ENCODE measurements at places on chromosomes 16 and 17.

GRCh38 chr16:86651823-86652222 lies 73.5 kb downstream of the FOXL1 start:
- DNase-seq: no peak

DNA sequence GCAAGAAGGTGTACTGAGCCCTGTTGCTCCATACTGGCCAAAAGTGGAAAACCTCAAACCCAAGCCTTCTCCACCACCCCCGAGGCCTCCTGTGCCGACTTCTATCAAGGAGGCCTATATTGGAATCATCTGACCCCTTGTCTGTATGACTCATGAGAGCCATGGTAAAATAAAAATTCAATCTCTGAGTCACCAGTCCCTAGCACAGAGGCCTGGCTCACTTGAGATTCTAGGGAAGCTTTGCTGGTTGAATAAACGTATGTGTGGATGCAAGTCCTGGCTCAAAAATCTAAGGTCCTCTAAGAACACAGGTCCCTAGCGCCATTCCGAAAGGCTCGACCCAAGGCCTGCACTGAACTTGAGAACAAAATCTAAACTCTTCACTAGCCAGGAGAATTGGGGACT lies 15.0 kb downstream of the NSMCE1 start:
- DNase-seq: peak; percentile 91

DNA sequence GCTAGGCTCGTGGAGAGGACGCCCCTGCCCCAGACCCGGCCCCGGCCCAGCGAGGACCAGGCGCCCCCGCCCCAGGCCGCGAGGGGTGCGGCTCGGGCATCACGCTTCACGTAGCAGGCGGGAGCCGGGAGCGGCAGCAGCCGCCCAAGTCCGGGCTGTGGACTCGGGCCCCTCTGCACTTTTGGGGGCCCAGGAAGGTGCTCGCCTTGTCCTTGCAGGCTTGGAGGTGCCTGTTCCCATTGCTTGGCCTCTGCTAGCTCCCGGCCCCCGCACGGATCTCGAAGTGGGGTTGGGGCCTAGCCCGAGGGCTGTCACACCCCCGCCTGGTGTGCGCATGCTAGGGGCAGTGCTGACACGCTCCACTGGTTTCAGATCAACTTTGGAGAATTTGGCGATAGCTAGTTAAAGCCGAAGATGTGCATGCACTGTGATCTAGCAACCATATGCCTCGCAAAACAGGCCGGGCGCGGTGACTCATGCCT lies 55.7 kb downstream of the WSB1 start:
- no peak for DNase-seq

DNA sequence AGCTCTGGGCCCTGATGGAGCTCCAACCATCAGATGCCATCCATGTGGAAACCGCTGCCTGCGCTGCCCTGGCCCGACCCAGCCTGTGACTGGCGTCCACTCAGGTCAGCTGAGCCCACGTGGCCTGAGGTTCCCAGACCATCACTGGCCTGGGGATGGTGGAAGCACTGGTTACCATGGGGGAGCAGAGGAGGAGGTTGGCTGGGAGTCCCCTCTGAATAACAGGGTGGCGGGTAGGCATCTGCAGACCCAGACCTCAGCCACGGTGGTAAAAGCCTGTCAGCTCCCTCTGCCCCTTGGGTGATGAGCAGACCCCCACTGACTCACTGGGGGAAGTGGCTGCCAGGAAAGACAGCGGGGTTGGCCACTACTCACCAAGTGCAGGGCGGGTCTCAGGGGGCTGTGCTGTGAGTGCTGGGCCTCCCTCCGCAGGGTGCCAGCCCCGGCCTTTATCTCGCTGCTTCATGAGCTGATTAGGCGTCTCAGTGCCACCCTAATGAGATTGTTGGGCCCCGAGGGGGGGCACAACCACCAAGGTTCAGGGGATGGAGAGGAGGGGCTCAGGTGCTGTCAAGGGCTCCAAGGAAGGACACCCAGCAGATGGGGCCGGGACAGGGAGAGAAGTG lies at the start of gene PDE6G:
TSS of gene PDE6G (minus strand) at position 425 of the 626 bp plus-strand sequence. CDS start 3,237 bp downstream, outside the sequence.
- DNase-seq: no peak

GRCh38 chr16:83813823-83814658 lies 6.3 kb downstream of the HSBP1 start:
- peak; percentile 70 for DNase-seq

- no peak for DNase-seq
These were observed 2.6 kb downstream of the BAIAP3 start for GRCh38 chr16:1335996-1336395.

DNA sequence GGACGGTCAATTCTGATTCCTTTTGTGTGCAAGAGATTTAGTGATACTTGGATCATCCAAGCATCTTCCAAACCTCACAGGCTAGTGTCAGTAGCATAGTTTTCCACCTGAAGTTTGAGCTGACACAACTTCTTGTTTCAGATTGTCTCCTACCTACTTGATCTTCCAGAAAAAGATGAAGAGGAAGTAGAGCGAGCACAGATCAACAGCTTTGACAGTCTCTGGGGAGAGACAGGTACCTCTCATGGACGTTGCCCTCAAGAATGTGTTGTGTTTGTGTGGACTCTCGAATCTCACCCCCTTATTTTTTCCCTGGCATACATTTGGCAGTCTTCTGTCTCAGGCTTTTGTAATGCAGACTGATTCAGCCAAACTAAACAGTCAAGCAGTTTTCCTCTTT lies 47.4 kb downstream of the CYB561 start:
- DNase-seq: no peak

GRCh38 chr17:45649796-45650195 lies 134.3 kb upstream of the CRHR1 start:
- no peak for DNase-seq

DNA sequence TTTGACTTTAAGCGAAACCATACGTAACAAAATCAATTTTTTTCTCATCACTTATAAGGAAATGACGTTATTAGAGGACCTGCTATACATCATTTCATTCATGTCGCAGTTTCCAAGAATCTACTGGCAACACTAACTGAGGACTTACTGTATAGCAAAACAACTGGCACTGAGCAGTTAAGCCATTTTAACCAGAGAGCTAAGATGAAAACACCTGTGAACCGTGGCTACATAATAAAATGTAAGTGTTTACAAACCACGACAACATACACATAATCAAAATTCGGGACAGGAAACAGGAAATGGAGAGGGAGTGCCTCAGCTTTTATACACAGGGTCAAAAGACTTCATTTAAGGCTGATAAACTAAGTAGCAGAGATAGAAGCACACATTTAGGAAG lies 29.5 kb downstream of the METTL16 start:
- DNase-seq: no peak

GRCh38 chr16:4814046-4814445 lies 11.6 kb upstream of the ROGDI start:
- DNase-seq: no peak

DNA sequence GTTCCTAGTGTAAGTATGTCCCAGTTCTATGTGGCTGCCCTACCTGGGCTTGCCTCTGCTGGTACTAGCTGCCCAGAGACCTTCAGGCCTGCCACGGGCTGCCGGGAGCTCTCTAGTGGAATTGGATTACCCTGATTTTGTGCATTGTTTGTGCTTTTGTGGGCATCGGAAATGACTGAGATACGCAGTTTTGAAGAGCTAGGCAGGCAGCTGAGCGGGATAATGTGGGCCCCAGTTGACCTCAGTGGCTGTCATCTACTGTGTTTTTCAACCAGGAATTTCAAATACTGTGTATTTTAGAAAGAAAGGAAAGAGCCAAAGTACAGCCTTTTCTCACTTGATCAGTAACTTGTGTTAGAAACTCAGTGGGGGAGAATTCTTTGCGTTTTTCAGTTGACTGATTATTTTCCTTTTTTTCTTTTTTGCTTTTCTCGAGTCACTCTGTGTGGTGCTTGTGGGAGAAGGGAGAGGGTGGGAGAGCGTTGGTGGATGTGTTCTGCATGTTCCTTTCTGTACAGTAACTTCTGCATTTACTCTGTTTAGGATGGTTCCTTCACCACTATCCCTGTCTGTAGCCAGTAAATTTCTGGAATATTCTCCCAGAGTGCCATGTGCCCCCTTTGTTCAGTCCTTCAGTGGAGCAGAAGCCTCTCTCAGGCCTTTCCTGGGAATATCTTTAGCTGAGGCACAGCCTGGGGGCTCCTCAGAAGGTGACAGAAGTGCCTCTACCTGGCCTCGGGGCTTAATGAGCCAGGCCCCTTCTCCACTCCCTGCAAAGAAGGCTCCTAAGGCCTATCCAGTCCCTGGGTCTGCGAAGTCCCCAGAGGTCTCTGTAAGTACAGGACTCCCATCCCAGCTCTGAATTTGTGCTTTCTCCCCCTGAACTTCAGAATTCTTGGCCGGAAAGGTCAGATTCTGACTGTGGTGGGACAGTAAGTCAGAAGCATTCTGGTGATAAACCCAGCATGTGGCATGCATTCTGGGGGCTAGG lies 15.0 kb upstream of the SLC12A3 start:
- DNase-seq: no peak

DNA sequence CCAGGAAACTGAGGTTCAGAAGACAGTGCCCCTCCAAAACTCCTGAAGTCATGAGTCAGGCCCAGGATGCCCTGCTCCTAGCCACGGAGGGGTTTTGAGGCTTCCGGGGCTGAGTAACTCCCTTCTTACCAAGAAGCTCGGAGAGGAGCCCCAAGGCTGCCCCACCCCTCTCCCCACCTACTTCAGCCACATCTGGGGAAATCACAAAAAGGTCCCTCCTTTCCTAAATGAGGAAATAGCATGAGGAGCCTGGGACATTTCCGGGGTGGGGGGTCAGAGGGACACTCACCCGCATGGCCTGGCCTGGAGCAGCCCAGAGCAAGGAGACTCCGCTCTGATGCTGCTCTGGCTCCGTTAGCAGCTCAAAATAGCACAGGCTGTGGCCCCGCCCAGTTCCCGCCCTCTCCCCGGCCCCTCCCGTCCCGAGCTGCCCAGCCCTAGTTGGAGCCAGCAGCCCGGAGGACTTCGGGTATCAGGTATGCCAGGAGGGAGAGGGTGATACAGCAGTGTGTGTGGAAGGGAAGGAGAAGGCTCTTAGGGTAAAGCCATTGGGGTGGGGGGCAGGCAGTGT lies 40.1 kb downstream of the MYO18A start:
- peak; percentile 85 for DNase-seq

DNA sequence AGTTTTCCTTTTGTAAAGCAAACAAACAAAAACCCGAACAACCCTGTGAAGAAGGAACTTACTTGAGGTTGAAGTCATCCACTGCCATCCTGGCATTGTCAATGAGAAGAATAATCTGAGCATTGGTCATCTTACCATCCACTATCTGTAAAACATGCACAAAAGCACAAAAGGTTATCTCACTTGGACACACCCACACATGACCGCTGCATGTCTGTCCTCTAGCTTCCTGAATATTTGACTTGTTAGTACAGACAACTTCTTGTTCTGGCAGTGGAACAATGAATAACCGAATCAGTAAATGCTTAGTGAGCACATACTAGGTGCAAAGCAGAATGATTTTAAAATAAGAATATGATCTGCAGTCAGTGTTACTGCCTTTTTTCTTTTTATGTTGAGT lies 6.1 kb downstream of the KRT23 start:
- no peak for DNase-seq

DNA sequence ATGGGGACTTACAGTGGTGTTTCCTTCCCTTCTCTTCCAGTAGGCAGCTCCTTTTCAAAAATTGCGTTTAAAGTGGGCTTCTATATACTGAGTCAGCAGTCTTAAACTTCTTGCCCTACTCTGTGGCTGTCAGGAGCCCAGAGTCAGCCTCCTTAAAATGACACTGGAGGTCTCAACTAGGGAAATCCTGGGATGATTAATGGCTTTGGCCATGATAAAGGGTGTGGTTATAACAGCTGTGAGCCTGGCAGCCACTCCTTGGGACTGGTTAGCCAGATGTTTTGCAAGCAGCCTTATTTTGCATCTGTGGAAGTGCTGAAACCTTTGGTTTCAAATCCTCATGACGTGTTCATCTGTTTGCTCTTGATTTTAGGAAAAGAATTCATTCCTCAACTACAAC lies 25.0 kb downstream of the TAC4 start:
- DNase-seq: peak; percentile 59

DNA sequence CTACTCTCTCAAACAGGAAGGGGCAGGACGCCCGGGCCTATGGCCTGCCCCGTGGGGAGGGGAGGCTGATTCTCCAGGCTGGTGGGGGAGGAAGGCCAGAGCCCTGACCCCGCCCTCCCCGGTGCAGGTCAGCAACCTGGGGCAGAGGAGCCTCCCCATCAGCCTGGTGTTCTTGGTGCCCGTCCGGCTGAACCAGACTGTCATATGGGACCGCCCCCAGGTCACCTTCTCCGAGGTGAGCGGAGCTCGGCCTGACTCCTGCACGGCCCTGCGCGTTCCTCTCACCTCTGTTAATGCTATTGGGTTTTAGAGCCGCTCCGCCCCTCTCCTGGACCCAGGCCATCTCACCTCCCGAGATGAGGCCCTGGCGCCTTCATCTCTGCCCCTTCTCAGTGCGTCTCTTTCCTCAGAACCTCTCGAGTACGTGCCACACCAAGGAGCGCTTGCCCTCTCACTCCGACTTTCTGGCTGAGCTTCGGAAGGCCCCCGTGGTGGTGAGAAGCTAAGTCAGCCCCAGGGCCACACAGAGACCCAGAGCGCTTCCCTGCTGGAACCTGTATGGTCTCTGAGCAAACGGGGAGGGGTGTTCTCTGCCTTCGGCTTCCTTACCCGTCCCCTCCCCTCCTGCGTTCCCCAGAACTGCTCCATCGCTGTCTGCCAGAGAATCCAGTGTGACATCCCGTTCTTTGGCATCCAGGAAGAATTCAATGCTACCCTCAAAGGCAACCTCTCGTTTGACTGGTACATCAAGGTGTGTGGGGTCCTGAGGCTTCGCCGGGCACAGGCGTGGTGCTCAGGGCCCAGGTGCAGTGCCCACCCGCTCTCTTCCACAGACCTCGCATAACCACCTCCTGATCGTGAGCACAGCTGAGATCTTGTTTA lies 25.1 kb upstream of the ITGAX start:
- DNase-seq: no peak

GRCh38 chr17:36111068-36111490 lies 7.5 kb downstream of the CCL4 start:
- no peak for DNase-seq

GRCh38 chr17:4422864-4423263 lies 10.9 kb upstream of the SPNS3 start:
- DNase-seq: no peak

DNA sequence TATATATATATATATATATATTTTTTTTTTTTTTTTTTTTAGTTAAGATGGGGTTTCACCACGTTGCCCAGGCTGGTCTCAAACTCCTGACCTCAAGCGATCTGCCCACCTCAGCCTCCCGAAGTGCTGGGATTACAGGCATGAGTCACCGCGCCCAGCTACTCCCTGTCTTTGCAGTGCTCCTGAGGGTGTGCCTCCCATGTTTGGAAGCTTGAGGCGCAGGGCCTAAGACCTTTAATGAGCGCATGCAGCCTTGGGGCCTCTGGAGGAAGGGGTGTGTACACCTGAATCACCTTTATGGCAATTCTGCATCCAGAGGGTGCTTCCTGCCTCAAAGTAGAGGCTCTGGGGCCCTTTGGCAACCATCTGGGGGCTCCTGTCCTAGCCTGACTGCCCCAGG lies 219.4 kb upstream of the CIBAR2 start:
- DNase-seq: no peak

GRCh38 chr17:74512624-74513091 lies 18.6 kb downstream of the CD300LB start:
- DNase-seq: peak; percentile 61

GRCh38 chr17:81395600-81396277 lies 482 bp downstream of the BAHCC1 start:
- DNase-seq: no peak
